Stimulated activated CD4-positive, alpha-beta T cell treated with anti-CD3 and anti-CD28 coated beads, Interleukin-1b, Interleukin-23, amount 100 ng/mL, for 48 hours (primary cell): ENCODE measurements at places on chromosomes 1 and 21.

DNA sequence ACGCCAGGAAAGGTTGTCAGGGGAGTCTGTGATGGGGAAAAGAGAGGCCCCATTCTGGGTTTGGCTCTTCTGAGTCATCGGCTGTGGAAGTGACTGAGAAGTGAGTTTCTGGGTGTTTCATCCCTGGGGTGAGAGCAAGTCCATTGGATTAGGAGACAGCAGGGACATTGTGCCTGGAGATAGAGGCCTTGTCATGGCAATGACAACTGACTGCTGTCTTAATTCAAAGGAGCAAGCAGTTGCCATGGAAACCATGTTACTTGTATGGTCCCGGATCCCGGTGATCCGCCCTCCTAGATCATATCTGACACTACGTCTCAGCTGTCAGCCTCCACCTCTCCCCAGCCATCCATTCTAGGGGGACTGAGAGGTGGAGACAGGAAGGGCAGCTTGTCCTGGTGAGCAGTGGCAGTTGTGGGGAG lies 34.4 kb downstream of the KIAA0040 start:
- peak; percentile 21 for DNase-seq

DNA sequence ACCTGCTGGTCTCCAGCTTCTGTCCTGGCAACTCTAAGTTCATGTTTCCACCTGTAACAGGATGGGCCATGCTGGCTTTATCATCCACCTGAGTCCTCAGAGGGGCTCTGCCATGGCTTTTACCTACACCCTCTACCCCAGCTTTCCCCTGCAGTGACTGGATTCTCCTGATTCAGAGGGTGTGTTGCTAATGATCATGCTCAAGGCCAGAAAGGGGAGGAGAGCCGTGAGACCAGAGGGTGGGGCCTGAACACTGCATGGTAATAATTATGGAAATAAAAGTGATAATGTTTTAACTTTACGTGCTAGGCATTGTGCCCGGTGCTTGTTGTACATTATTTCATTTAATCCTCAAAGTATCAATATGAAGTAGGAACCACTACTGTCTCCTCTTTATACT lies 53.3 kb downstream of the CNIH3 start:
- DNase-seq, result no peak

- DNase-seq, result no peak
These were observed 57.9 kb downstream of the BRINP2 start for GRCh38 chr1:177228693-177229065.

GRCh38 chr1:117592155-117592554 lies 13.7 kb upstream of the TENT5C start:
- no peak for DNase-seq

GRCh38 chr1:24413350-24414163 lies at the start of gene STPG1:
Gene STPG1, minus strand, starts transcription at chr1:24413782. Its CDS starts 12,394 bp downstream, at chr1:24401388.
- peak; percentile 81 for DNase-seq

- DNase-seq, result no peak
These were observed 12.2 kb upstream of the DHRS3 start for GRCh38 chr1:12629985-12630760.

GRCh38 chr1:998745-998994 lies 1.2 kb downstream of the HES4 start:
- no peak for DNase-seq

GRCh38 chr1:70277875-70278274 lies 56.7 kb downstream of the SRSF11 start:
- DNase-seq, result no peak

- no peak for DNase-seq
These were observed 96.6 kb downstream of the SEC16B start for GRCh38 chr1:177873238-177873637.
